Posterior vena cava (tissue), 2 donors: ENCODE measurements at places on chromosomes 13 and 19.

GRCh38 chr13:20779405-20779804, 5.6 kb upstream of the EEF1AKMT1 start:
- no peak for DNase-seq

DNA sequence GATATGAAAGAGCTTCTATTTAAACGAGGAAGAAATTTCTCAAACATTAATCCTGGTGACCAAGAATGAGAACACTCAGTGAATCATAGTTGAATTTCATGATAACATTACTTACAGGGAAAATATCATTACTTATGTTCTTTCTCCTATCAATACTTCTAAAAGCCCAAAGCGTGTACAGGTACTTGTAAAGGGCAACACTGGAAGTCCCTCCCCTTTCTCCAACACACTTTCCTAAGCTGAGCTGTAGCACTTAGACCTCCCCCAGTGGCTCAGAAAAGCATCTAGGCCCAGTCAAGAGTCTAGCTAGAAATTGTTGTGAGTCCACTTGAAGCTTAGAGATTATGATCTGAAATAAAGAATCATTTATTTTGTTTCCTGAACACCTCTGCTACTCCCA, 150.7 kb downstream of the ABCC4 start:
- DNase-seq, result no peak

- no peak for DNase-seq
Observed at GRCh38 chr13:25908366-25908765, 143.4 kb downstream of the SHISA2 start.

- DNase-seq, result no peak
Observed at GRCh38 chr13:111966933-111967332, 100.0 kb upstream of the SOX1 start.

GRCh38 chr19:45581576-45581975, 3.0 kb downstream of the OPA3 start:
- no peak for DNase-seq

DNA sequence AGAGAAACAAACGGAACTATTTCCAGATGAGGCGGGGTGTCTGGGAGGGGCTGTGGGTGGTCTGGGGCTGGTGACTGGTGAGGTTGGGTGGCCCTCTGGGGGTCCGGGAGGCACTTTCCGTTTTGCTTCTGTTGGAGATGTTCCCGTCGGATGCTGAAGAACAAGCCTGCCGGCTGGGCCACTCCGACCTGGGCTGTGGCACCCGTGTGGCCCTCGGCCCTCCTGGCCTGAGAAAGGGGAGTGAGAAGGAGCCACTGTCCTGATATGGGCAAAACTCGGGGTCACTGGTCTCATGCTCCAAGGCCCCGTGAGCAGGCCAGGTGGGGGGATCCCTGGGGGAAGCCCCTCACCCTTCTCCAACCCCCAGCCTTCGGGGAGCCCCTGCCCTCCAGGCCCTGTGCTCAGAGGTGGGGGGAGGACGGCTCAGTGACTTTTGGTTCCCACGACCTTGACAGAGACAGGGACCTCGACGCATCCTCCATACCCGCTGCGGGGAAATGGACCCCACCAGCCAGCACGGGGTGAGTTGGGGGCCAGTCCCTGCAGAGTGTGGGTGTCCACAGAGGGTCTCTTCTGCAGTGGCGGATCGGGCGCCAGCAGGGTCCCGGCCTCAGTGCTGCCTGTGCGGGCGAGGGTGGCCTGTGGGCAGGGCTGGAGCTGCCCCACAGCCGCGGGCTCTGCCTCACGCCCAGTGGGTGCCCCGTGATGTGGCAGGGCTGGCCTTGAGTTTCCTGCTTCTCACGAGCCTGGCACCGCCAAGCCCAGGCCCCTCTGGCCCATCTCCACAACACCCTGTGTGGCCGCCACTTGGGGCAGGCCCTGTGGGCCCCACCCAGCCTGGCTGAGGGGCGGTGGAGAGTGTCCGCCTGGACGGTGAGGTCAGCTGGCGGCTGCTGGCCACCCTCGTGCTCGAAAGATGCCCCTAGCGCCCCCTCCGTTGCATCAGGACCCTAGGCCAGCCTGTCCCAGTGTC, 4.4 kb upstream of the TBXA2R start:
- DNase-seq, result no peak

- DNase-seq, result no peak
Observed at GRCh38 chr13:38602266-38602665, 84.6 kb upstream of the FREM2 start.

GRCh38 chr19:12987781-12988180, 7.5 kb upstream of the NFIX start:
- no peak for DNase-seq

- no peak for DNase-seq
Observed at GRCh38 chr13:21333186-21333585, 125.9 kb downstream of the ZDHHC20 start.

GRCh38 chr13:29800687-29801086, 49.7 kb downstream of the UBL3 start:
- no peak for DNase-seq

DNA sequence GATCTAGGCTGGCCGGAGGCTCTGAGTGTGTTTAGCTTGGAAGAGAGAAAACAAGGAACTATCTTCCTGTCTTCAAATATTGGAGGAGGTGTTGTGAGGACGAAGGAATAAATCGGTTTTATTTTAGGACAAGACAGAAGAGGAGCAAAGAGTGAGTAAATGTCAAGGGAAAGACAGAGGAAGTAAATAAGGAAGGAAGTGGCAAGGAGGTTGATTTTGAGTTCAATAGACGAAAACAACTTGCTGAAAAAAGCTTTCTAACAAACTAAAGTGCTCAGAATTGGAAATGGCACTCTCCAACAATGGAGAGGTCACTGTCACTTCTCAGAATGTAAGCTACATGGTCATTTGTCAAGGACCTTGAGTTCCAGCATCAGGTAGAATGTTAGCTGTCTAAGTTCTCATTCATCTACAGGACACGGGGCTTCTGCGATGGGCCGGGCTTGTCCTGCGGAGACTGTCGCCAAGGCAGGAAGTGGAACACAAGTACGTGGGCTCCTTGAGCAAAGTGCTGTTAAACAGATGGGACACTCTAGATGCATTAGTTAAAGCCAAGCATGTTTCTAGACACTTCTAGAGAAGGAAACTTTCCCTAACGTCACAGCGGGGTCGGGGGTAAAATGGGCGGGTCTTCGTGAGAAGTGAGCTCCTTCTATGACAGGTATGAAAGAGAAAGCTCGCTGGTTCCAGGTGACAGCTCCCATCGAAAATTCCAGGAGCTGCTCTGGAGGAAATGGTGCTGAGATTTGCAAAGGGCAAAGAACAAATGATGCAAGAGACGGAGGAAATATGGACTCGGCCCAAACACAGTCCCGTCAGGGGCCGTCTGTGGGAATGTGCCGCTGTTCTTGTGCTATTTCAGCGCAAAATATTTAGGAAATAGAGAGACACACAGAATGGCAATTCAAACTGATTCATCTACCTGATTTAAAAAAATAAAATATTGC, 103.9 kb upstream of the UBL3 start:
- no peak for DNase-seq

DNA sequence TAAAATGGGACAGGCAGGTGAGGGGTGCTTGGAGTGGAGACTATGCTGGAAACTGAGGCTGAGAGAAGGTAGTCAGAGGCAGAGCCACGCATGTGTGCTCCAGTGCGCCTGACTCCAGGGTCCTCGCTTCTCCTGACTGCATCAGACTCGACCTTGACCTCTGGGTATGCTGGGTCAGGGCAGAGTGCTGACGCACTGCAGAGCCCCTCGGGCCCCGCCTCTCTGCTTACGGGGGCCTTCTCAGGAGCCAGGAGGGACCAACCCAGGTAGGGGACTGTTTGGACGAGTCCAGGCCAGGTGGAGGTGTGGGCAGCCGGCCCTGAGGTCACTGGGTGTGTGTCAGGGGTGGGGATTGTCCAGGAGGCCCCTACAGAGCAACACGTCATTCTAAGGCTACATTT, 22.9 kb upstream of the SLC7A10 start:
- DNase-seq, result no peak

DNA sequence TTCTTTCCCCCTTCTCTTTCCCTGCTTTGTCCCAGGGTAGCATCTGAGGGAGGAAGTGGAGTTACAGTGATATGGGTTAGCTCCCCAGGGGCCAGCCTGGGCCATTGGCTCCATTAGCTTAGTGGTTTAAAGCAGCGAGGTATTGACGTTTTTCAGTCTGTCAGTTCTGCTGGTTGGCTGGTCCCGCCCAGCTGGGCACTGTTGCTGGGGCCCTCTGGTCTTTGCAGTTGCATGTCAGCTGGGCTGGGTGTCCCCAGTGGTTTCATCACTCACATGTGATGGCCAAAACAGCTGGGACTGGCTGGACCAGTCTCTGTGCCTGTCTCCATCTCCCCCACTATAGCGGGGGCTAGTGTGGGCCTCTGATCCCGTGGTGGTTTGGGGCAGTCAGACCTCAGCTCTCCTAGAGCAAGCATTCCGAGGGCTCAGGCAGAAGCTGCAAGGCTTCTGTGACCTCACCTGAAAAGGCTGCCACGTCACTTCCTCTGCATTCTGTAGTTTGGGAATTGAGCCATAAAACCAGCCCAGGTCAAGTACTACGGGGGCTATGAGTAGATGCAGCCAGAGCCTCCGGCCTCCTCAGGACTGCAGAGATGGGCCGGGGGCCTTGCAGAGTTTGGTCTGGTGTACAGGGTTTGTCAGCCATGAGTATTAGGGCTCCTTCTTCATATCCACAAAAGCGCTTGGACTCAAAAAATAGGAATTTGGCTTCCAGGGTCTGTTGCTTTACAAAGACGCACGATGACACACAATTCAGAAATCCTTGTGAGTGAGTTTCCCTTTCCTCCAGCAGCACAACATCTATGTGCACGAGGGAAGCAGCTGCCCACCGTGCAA, 30.0 kb downstream of the TSSK6 start:
- DNase-seq, result no peak

DNA sequence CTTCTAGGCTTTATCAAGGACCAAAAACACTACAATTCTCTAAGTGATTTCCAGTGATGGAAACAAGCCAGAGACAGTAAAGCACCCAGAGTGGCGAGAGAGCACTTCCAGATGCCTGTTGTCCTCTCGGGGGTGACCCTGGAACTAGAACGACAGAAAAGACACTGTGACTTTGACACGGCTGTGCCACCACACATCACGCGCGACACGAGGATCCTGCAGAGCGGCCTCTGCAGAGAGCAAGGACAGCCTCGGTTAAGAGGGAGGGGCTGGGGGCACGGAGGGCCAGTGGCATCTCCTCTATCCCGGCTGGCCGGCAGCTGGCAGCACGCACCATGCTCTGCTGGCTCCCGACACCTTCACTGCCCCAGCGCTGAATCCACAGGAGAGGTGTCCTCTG, 42.3 kb downstream of the SUGP2 start:
- no peak for DNase-seq

DNA sequence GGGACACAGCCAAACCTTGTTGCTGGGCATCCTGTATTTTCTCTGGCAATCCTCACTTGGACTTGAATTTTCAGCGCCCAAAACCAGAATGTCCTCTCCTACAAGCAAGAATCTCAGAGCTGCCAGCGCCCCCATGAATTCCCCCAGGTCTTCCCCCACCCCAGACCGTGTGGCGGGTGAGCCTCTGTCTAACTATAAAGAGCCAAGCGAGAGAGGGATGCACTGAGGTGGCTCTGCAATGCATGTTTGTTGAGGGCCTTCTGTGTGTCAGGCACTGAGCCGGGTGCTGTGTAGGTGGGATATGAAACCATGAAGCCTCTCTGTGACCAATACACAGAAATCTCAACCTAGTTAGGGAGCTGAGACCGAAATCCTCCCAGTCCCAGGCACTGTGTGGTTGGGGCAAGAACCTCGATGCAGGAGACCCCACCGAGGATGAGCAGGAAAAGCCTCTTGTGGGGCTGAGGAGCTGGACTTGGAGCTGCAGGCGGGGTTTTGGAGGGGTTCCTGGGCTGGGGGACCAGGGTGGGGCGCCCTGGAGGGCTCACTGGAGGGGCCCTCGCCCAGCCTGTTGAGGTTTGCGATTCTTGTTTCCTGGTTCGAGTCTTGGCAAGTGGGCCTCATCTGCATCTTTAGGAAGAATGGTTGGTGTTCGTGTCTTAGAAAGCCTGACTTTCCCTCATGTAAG, 12.4 kb upstream of the PROZ start:
- DNase-seq, result peak; percentile 46

- no peak for DNase-seq
Observed at GRCh38 chr13:44797685-44798084, 191.6 kb downstream of the NUFIP1 start.

GRCh38 chr13:24232037-24232436, 71.5 kb downstream of the SPATA13 start:
- no peak for DNase-seq

GRCh38 chr13:59494560-59494970, 669.2 kb downstream of the DIAPH3 start:
- no peak for DNase-seq

GRCh38 chr13:32589471-32589870, 3.2 kb downstream of the PDS5B start:
- DNase-seq, result no peak

- no peak for DNase-seq
Observed at GRCh38 chr19:13861392-13861713, 15.6 kb upstream of the NANOS3 start.

- DNase-seq, result no peak
Observed at GRCh38 chr13:50290186-50290585, 274.9 kb downstream of the KCNRG start.

DNA sequence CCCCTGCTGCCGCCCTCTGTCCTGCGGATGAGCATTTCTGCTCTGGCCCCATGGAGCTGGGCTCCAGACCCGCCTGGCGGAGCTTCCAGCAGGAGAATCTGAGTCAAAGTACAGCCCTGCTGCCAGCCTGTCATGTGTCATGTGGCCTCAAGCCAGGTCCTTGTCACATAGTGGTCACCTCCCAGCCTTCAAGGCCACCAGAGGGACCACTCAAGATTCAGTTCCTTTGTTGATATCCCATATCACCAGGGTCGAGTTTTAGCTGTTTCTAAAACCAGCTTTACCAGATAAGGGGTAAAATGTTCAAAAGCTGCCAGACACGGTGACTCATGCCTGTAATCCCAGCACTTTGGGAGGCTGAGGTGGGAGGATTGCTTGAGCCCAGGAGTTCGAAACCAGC, 13.4 kb downstream of the THOP1 start:
- no peak for DNase-seq

DNA sequence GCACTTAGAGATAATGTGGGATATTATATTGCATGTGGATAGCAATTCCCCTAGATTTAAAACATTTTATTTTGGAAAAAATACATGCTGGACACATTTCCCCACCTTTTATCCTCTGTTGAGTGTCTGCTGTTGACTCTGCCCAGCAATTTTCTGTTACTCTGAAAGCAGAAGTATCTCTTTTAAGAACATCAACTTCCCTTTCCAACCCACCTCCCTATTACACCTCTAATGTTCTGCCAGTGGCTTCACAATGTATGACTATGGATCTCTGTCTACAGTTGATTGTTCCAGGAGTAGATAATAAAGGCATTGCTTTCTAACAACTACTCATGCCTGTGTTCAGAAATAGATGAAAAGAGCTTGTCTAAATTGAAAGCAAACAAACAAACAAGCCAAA, 754.8 kb upstream of the SLITRK6 start:
- no peak for DNase-seq

GRCh38 chr19:3028305-3029064, 595 bp downstream of the TLE2 start:
- no peak for DNase-seq

GRCh38 chr13:78409172-78409571, 194.2 kb downstream of the POU4F1 start:
- no peak for DNase-seq
